ENCODE measurements at places on chromosomes 2 and 18. TPM values are rescaled to one million over a fixed set of nuclear protein-coding genes. Genes with fewer than 3 reads are reported as not detected.

- no peaks in the 10 kb centered on the region for H3K27me3 ChIP-seq
- no peak for DNase-seq
- no peaks in the 10 kb centered on the region for H3K36me3 ChIP-seq
- H3K4me1 ChIP-seq = no peaks in the 10 kb centered on the region
Measured at GRCh38 chr2:198376677-198377076, 572.3 kb downstream of the PLCL1 start.

DNA sequence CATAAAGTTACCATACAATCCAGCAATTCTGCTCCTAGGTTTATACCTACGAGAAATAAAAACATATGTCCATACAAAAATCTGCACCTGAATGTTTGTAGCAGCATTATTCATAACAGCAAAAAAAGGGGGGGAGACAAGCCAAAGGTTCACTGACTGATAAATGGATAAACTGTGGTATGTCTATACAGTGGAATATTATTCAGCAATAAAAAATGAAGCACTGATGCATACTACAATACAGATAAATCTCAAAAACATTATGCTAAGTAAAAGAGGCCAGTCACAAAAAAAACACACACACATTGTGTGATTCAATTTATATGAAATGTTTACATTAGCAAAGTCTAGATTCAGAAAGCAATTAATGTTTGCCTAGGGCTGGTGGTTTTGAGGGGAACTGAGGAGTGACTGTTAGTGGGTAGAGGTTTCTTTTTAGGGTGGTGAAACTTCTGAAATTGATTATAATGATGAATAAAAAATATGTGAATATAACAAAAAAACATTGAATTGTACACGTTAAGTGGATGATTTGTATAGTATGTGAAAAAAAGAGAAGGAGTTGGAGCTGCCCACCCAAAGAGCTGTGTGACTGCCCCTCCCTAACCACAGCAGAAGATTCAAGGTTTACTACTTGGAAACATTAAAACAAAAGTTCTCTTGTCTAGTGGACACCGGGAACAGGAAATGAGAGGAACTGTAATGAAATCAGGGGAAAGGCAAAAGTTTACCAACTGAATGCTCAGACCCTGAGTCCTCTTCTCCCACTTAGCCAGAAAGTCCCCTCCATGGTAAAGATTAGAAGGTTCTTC is 13.4 kb downstream of the COLEC12 start:
- H3K36me3 ChIP-seq = no peaks in the 10 kb centered on the region
- no peaks in the 10 kb centered on the region for H3K27me3 ChIP-seq
- no peak for DNase-seq
- no peaks in the 10 kb centered on the region for H3K4me1 ChIP-seq
- no peak overlapping the region for H3K27ac ChIP-seq

GRCh38 chr2:200782251-200782650 is 29.5 kb upstream of the BZW1 start:
- no peaks in the 10 kb centered on the region for H3K36me3 ChIP-seq
- H3K27me3 ChIP-seq = no peaks in the 10 kb centered on the region
- no peaks in the 10 kb centered on the region for H3K4me1 ChIP-seq
- no peak overlapping the region for H3K27ac ChIP-seq
- H3K4me3 ChIP-seq = no peak overlapping the region
- DNase-seq = no peak

Gene UPP2
- total RNA-seq = not detected

Gene SERPINB11
- not detected for total RNA-seq
